GM18507 (cell line): ENCODE measurements at places on chromosomes 4 and X.

DNA sequence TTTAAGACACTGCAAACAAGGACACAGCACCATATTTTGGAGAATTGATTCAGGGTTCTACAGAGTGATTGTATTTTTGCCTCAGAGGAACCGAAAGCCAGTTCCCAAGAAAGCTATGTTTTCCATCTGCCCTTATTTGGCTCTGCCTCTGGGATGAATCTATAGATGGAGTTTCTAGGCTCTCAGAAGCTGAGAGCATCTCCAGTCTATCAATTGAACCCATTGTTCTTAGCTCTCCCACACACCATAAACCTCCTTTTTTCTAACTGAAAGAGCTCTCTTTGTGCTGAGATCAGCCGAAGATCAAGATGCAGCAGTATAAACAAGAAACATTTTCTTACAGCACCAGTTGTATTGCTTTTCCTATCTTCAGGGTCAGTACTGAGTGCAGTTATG is 16.9 kb downstream of the PLP1 start:
- DNase-seq = no peak

DNA sequence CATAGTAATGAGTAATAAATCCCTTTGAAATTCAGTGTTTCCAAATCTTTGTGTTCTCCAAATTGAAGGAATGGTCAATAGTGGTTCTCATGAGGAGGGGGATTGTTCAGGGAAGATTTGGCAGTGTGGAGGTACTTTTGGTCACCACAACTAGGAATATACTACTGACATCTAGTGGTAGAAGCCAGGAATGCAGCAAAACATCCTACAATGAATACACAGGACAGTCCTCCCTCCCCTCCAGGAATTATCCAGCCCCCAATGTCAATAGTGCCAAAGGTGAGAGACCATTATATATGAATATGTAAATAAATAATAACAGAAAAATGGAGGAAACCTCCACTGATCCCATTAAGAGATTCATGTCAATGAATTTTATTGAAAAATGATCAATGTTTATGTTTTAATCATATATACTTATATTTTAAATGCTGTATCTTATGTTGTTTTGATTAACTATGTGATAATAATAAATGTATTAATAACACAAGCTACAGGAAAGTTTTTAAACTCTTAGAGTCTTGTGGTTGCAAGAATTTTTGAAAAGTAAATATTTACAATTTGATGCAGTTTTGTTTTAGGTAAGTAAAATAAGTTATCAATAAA is 14.4 kb upstream of the FAM9A start:
- no peak for DNase-seq

DNA sequence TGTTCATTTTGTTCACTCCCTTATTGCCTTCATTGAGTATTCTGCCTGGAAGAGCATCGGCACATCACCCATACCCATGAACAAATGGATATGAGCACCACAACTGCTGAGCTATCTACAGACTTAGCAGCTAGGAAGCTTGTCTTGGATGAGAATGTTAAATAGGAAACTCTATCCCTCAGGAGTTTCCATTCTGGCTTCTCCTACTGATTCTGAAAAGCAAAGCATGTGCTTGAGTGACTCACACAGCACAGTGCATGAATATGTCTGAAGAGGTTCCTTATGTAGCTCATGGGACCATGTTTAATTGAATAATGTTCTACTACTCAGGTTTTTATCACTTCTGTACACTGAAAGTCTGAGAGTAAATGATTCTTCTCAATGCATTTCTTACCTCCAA is 57.3 kb upstream of the MXRA5 start:
- DNase-seq = no peak

GRCh38 chrX:71222929-71223328 is at the start of gene GJB1:
TSS of gene GJB1 (plus strand) at chrX:71223224. CDS start at chrX:71223708, 484 bp downstream.
- no peak for DNase-seq

GRCh38 chrX:118980761-118981160 is 6.3 kb downstream of the LONRF3 start:
- no peak for DNase-seq

DNA sequence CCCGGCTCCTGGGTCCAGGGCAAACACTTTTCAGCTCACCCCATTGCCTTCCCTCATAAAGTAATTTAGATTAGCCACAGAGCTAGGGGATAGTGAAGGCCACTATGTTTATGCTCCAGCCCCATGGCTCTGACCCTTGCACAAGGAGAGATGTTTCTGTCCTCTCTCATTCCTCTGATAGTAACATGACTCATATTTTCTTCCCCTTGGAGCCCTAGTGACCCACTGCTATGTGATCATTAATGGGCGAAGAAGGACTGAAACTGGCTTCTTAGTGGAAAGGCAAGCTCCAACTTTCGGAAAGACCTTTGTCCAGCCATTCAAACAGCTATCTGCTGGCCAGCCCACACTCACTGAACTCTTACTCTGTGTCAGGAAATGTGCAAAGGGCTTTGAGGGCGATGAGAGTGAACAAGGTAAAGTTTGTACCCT is 12.3 kb downstream of the CLDN2 start:
- DNase-seq = no peak

GRCh38 chrX:38891641-38892413 is 90.6 kb downstream of the MID1IP1 start:
- no peak for DNase-seq
